Choroid plexus epithelial cell (primary cell): ENCODE measurements at places on chromosomes 7 and 10.

DNA sequence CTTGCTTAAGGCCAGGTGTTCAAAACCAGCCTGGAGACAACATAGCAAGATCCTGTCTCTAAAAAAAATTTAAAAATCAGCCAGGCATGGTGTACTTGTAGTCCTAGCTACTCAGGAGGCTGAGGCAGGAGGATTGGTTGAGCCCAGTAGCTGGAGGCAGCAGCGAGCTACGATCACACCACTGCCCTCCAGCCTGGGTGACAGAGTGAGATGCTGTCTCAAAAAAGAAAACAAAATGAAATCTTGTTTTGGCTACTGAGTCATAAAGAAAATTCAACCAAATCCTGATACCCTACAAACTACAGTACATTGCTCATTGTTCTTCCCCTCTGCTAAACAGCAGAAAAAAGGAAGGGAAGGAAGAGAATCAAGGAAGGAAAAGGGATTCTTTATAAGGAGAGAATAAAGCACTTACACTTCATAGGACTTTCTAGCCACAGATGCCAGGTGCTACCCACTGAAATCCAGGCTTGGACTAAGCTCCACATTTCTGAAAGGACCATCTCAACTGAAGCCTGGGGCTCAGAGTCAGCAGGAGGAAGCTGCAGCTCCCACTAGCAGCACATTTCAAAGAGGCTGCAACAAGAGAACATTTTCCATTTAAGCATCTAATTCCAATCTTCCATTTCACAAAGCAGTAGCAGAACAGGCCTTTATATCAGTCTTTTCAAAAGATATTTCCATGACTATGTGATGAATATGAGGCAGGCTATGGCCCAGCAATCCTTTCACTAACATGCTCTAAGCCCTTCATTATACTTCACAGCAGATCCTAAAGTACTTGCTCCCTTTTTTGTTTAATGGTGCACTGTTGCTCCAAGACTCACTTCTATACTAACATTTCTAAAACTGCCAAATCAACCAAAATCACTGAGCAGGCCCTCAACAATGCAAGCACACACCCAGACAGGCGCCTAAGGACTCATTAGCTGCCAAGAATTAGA is 13.5 kb downstream of the TNPO3 start:
- DNase-seq: no peak

- DNase-seq: no peak
These were observed 35.9 kb upstream of the SEMA3A start for GRCh38 chr7:84230491-84230890.

DNA sequence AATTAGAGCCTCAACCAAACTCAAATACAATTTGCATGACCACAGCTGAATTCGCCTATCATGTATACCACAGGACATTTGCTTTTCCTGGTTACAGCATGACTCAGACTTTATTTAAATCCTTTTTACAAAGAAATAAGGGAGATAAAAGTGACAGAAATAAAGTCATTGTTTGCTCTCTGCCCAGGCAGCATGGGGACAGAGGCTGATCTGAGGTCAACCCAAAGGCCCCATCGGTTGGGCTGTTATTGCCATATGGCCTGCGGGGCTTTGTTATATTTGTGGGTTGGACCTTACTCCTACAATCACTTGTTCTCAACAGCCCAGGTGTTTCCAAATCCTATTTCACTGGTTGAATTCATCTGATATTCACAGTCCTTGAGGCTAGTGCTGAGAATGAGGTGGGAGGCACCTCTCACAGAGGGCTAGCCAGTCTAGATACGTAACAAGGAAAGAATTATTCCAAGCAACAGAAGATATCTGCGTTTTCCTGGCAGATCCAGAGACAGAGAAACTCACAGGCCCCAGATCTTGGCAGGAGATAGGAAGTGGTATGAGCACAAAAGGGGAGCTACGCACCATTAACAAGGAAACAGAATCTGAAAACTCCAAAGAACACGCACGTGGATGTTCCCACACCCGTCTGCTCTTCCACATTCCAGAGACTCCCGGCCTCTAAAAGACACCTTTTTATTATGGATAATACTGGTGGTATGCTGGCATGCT is 117.3 kb downstream of the HIPK2 start:
- no peak for DNase-seq

- no peak for DNase-seq
These were observed 17.0 kb upstream of the TIAL1 start for GRCh38 chr10:119613741-119614140.

DNA sequence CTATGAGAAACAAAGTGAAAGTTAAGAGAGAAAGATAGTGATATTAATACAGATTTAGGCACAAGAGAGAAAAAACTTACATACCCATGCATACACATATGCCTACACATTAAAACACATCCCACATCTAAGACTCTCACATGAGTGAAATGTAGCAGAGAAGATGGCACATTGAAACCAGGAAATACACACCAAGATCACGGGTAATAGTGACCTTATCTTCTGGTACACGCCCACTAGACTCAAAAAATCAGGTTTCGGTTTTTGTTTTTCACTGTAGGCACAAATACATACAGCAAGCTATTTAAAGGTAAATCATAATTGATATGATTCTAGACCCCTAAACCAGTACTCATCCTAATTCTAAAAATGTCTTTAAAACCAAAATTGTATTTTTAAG is 225.2 kb upstream of the TAC1 start:
- no peak for DNase-seq

DNA sequence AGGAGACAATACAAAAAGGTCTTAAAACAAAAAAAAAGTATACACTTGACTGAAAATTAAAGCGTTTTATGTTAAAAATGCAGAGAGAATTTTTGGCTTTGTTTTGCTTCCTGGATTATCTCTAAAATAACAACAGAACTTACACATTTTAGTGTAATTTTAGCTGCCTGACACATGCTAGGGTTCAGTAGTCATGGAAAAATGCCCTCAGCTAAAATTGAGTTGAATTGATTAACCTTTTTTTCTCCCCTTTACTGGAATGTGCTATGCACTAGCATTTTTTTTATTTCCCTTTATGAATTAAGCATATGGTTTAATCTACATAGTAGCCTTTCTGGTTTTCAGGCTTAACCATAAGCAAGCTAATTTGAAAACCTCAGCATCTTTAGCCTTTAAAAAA is 89.9 kb downstream of the ZNF277 start:
- DNase-seq: peak; percentile 52

GRCh38 chr10:71489077-71489476 is 92.4 kb downstream of the CDH23 start:
- no peak for DNase-seq
